Sciatic nerve (tissue), 2 donors: ENCODE measurements at places on chromosomes 6 and 20. TPM values are rescaled to one million over a fixed set of nuclear protein-coding genes. Genes with fewer than 3 reads are reported as not detected.

DNA sequence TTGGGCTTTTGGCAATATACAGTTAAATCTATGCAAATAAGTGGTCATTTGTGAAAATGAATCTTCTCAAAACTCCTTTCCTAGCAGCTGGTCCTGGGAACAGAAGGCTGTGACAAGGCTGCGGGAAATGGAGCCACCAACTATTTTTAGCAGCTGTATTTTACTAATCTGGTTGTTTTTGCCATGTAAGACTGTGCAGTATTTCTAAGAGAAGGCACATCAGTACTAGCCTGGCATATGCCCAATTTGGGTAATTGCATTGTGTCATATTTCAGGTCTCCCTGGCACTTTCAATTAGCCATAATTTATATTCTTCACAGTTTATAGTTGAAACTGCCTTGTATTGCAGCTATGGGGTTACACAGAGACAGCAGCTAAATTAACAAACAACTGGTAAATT is 109.6 kb downstream of the MANEA start:
- DNase-seq, result no peak

Gene CSTF1
- total RNA-seq, result 25.3 TPM

DNA sequence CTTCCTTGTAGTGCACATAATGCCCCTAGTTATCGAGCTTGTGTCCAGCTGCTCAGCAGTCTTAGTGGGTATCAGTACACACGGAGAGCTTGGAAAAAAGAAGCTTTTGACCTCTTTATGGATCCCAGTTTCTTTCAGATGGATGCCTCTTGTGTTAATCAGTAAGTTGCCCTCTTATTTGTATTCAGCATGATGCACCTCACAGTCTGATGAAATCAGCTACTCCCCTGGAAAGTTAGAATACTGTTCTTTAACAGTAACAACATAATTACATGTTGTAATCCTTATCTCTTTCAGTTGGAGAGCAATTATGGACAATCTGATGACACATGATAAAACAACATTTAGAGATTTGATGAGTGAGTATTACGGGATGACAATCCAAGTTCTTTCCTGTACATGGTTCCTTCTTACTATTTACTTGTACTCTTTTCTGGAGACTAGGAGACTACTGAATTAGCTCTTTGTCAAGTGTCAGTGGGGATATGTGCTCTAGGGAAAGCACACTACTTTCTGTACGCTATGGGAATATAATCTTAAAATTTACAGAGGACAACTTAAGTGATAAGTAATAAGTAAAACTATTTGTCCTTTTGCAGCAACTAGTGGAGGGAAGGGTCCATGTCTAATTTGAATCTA is 39.1 kb downstream of the PGM3 start:
- DNase-seq, result no peak

GRCh38 chr20:31712564-31713311 is 9.9 kb downstream of the BCL2L1 start:
- peak; percentile 77 for DNase-seq

DNA sequence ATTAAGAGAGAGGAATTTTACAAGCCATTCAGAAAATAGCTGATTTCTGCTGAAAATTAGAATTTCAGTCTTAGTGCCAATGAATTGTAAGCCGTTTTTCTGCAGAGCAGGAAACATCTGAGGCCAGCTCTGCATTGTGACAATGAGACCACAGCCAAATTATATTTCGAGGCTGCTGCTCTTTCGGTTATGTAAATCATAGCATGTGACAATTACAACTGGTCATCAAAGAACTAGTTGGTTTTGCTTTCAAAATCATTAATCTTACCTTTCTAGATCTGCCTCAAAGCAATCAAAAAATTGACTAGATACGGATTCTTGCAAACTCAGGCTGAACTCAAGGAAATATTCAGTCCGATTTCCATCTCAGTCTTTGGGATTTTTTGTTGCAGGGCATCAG is 33.4 kb upstream of the INSM1 start:
- no peak for DNase-seq

Gene MAPK14
- total RNA-seq, result 67.6 TPM

GRCh38 chr6:85561750-85562357 is 31.8 kb downstream of the SNX14 start:
- DNase-seq, result no peak
